ENCODE measurements at places on chromosomes 16 and 17.

GRCh38 chr17:42920922-42921321, 20.3 kb downstream of the G6PC1 start:
- DNase-seq = no peak

DNA sequence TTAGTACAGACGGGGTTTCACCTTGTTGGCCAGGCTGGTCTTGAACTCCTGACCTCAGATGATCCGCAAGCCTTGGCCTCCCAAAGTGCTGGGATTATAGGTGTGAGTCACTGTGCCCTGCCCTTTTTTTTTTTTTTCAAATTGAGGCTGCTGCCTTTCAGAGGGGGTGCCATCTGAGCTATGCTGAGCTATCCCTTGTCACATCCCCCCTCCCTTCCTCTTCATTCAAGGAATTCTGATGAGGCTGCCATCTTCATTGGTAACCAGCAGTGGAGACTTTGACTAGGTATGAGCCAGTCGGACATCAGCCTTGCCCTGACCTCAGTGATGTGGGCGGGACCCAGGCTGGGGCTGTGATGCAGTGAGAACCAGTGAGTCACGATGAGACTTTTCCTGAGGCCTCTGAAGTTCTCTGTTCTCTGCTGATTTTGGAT, 24.4 kb upstream of the GPT2 start:
- DNase-seq = no peak

DNA sequence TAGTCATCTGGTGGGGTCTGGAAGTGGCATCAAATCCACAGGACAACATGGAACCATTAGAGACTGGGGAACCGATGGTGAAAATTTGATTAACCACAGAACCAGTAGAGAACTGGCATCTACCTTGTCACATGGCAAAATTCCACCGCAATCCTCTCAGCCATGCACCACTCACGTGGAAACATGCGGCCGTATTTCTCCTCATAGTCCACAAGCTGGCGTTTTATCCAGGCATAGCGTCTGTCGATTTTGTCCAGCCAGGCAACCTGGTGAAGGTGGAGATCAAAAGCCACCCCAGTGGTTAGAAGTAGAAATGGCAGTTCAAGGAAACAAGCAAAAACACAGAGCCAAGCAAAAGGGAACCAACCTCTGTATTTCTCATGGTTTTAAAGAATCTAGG, 87.6 kb downstream of the VPS53 start:
- no peak for DNase-seq

DNA sequence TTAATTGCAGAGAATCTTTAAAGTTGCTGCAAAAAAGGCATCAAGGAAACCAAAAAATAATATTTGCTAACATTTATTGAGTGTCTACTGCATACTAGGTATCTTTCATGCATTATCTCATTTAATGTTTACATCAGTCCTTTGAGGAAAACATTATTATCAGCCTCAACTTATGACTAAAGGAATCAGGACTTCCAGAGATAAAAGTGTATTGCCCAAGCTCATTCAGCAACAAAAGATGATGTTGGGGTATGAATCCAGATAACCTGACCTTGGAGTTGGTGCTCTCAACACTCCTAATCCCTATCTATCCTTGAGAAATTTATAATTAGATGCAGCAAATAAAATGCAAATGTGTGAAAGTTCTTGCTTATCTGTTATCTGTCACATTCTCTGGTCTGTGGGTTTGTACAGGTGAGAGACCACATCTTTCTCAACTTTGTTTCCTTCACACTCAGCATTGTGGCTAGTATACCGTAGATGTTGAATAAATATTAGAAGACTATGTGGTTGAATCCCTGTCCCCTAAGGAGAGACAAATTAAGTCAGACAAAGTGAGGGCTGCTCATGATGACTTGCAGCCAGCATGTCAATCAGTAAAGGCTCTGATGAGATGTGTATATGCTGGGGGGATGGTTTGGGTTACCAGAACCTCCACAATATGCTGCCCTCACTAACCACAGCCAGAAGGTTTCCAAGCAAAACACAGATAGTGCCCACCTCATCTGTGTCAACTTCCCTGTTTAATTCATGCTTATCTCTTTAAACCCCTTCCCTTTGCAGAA, 82.6 kb downstream of the NOG start:
- DNase-seq = no peak

- DNase-seq = no peak
Observed at GRCh38 chr17:204427-205147, 23.1 kb upstream of the DOC2B start.

DNA sequence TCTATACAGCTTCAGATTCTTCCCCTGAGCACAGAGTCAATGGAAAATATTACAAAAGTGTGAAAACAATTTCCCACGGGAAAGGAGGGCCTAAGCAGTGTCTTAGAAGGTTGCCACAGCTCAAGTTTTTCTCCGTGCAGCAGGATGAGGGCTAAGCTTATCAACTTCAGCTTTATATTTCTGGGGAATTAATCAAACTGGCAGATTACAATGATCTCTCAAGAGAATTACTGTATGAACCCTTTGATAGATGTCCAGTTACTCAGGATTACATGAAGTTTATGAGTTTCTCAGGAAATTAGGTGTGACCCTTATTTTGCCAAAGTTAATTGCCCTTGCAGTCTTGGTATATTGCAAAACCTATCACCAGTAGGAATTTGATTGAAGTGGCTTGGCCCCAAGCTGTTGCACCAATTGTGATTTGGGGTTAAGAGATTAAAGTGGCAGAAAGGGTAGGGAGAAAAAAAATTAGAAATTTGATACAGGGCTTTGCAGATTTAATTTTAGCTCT, 298.4 kb downstream of the MAP2K6 start:
- no peak for DNase-seq

DNA sequence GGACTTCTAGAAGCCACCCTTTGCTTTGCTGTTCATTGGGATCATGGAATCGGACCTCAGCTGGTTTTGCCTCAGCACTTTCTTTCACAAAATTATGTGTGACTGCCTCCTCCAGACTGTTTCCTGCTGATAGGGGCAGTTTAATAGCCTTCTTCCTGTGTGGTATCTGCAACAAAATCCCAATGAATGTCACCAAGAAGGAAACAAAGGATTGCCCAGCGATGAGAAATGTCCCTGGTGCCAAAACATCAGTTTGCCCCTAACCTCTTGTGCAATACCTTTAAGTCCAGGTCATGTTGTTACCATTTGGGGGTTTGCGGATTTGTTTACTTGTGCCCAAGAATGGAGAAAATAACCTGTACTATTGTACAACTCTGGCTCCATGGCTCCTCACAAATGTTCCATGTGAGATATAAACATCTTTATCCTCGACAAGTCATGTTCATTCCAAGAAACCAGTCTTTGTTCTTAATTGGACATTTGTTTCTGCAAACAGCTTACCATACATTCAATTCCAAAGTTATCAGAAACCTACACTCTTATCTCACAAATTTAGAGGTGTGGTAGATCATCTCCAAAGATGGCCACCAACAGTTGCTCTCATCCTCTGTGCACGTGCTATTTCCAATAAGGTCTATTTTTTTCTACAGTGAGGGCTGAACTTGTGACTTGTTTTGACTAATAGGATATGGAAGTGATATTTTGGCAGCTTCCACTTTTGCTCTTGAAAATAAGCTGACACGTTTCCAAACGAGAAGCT, 14.8 kb downstream of the TAC4 start:
- DNase-seq = no peak

DNA sequence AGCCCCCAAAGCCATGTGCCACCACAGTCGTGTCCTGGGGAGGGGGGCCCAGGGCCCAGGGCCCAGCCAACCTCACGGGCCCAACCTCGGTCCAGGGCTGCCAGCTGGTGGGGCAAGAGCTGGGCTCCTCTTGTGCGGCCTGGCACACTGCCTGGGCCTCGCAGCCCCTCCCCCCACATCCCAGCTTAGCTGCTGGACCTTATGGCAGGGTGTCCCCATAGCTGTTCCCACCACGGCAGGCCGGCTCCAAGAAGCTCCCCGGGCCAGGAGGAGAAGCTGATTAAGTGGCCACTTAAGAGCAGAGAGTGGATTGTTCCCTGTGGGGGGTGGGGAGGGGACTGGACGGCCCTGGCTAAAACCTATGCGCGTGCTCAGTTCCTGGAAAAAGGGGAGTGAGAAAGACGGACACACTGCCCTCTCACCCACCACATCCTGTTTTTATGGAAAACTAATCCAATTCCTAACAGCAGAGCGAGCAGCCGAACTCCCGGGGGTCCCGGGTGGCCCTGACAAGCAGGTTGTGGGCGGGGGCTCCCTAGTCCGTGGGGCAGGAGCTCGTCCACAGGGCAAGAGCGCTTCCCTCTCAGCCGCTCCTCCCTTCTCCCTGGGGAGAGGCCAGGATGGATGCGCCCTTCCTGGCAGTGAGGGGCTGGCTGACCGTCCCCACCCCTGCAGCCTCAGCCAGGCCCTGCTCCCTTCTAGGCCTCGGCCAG, 16.8 kb downstream of the PIEZO1 start:
- no peak for DNase-seq

DNA sequence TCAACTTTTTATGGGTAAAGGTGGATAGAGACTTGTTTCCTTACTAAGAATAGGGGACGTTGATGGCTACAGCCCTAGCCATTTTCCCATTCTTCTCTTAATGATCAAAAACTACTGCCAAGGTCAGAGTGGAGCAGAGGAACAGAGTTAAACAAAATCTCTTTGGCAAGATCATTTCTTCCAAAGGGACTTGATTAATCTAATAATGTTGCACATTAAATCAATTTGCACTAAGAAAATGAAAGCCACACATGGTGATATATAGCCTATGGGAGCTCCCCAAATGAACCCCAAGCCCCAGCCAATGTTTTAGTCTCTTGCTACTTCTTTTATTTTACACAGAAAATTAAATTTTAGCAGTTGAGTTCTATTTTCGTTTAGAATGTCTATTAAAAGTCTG, 954.5 kb upstream of the SOX9 start:
- DNase-seq = no peak

- no peak for DNase-seq
Observed at GRCh38 chr17:32947736-32948135, 19.8 kb downstream of the TMEM98 start.
